Stimulated activated CD8-positive, alpha-beta memory T cell treated with anti-CD3 and anti-CD28 coated beads, Interleukin-15, amount 100 ng/mL, for 24 hours (primary cell): ENCODE measurements at places on chromosomes 2 and 18.
A peak's percentile ranks its signal among the peaks of the same experiment; 100 is the strongest.

- DNase-seq: no peak
Measured at GRCh38 chr18:64807560-64807959, 658.7 kb upstream of the LINC00305 start.

GRCh38 chr18:55416791-55417190 lies 171.2 kb downstream of the TCF4 start:
- no peak for DNase-seq

DNA sequence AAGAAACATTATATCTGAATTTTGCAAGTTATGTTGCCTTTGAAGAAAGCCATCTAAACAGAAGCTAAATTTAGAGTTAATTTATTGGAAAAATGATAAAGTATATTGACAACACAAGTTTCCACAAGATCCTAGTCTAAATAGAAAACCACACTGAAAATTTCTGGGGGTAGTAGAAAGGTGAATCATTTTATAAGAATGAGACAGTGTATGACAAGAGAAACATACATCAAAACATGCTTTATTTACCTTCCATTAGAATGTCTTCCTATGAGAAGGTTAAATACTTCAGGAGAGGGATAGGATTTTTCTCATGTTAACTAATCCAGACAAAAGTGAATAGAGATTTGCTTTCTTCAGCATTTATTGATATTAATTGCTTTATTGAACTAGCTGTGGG lies 1389.8 kb upstream of the ZEB2 start:
- no peak for DNase-seq

DNA sequence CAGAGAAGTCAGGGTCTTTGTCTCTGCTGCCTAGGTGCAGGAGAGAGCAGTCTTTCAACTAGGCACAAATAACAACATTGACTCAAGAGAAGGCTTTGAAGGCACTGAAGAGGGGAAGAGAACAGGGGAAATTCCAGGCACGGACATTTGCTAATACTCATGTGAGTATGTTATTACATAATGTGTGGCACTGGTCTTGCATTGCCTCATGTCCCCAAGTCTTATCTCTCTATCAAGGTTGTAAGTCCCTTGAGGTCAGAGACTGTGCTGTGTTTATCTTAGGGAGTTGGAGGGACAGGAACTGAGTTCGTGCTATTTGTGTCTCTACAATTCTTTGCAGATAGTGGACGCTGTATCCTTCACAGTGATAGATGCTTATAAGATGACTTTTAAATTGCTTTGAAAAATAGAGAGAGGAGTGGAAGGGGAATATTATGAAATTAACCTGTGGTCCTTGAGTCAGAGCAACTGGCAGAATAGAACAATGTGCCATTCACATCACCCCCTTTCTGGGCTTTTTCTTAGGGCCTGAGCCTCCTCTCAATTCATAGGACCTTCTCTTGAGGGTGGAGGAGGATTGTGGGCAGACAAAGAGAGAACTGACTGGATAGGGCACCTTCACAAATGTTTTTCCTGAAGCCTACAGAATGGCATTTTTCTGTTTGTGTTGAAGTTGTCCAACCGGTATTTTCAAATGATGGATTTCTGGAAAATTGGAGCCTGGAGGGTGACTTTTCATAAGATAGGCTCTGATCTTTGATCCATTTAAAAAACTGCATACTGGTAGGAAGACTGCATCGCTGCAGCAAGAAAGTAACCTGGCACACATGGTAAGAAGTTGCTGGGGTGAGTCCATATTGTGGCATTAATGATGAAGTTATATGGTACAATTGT lies 96.6 kb upstream of the CXCR4 start:
- no peak for DNase-seq

- no peak for DNase-seq
Measured at GRCh38 chr2:237507512-237507911, 20.5 kb downstream of the MLPH start.

DNA sequence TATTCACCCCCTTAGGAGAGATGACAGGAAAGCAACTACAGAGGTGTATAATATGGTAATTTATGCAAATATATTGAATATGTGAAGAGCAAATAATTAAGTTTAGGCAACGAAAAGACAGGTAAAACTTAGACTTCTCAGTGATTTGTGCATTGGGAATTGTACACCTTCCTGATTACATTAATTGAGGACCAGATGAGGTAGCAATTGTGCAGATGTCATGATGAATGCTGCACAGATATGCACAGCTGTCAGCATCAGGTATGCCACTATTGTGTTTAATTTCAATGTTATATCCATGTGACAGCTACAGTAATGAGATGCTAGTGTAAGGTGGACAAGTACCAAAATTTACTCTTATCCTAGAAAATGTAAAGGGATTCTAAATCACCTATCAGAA lies 267.2 kb upstream of the FSIP2 start:
- no peak for DNase-seq

GRCh38 chr2:133711201-133711600 lies 142.9 kb upstream of the NCKAP5 start:
- no peak for DNase-seq

DNA sequence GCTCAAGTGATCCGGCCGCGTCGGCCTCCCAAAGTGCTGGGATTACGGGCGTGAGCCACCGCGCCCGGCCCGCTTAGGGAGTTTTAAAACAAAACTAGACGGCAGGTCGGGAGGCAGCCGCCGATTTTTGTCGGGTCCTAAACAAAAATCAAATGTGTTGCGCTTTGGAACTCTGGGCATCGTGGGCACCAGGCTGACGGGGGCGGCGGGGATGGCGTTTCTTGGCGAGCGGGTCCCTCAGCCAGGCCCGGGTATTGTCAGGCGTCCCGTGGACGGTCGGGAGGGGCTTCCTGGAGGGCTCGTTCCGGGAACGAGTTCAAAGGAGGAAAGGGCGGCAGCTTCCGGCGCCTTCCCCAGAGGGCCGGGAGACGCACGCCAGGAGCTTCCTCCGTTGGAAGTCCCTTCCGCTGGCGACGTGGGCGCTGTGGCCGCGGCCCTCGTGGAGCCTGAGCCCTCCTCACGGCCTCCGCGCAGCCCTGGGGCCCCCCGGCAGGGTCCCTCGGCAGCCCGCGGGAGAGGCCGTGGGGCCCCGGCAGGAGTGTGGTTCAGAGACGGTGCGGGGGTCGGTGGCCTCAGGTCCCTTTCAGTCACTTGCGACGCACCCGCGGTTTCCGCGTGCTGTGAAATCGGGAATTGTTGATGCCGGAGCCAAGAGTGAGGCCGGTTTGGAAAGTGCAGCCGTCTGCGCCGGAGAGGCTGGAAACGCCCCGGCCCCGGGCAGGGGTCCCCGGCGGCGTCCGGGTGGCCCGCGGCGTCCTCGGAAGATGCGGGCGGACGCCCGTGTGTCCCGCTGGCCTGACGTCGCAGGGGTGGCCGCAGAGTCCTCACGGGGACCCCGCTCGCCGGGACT lies 59.3 kb downstream of the EMILIN2 start:
- DNase-seq: peak; percentile 31

GRCh38 chr2:172470958-172471922 lies 43.9 kb downstream of the ITGA6 start:
- DNase-seq: no peak

DNA sequence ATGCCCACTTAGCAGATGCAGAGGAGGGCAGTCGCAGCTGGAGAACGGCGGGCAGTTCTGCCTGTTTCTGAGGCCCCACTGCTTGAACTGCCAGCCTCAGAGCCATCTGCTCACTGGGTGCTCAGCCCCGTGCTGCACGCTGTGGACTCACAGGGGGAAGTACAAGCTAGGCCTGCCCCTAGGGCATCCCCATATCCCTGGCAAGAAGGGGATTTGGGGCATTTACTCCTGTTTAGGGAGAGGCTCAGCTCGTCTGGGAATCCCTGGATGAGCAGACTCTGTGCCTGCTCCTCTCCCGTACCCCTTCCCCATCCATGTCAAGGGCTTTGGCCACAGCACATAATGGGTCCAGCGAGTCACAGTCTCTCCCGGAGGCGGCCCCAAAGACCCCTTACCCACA lies 169.8 kb upstream of the PKDCC start:
- DNase-seq: no peak

DNA sequence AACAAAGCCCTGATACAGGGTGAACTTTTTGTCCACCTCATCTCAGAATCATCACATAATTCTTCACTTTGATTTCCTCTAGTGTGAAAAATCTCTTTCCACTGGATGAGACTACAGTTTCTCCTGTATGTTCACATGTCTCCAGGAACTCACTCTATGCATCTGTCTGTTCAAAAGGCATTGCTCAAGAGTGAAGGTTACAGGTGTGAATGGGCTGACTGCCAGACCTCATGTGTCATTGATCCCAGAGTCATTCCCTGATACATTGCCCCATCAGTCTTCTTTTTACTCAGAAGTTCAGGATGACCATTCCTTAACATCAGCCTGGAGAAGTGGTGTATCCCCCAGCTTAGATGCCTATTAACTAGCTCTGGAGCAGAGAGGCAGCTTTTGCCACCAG lies 4.4 kb upstream of the DSC3 start:
- no peak for DNase-seq

DNA sequence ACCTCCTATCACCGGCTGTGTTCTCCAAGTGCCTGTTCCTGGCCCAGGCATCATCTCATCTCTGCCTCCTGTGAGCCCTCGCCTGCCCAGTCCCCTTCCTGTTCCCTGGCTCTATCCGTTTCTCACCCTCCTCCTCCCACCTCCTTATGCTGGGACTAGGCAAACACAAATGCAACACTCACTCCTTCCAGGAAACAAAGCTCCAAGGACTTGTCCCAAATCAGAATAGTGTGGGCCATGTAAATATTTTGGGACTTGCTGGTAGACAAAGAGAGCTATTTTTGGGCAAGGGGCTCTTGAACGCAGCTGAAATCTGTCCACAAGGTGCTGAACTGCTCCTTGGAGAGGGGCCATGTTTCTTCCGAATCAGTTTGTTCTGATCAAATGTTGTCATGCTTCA lies 25.3 kb downstream of the MBP start:
- no peak for DNase-seq

DNA sequence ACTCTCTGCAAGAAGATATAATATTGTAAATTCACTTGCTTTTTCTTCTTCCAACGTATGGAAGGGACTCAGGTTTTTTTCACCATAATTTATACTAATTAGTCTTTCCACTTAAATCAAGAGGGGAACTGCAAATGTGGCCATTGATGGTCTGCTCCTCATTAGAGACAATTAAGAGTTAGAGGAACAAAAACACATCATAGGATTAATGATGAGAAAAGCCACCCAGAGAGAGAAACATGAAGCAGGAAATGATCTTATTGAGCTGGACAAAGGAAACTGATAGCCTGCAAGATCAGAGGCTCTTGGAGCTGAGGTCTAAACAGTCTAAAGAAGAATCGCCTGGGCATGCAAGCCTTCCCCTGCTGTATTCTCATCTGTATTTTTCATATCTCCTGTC lies 151.2 kb upstream of the NRP2 start:
- no peak for DNase-seq
